ENCODE measurements at places on chromosomes 3 and 15. TPM values are rescaled to one million over a fixed set of nuclear protein-coding genes. Genes with fewer than 3 reads are reported as not detected.

Gene MYZAP
- 0.41 TPM for total RNA-seq

GRCh38 chr3:127666676-127667075, 6.1 kb upstream of the ABTB1 start:
- no peak overlapping the region for H3K4me3 ChIP-seq
- no peaks in the 10 kb centered on the region for H3K4me1 ChIP-seq
- H3K27ac ChIP-seq: no peak overlapping the region
- no peak for DNase-seq
- no peaks in the 10 kb centered on the region for H3K27me3 ChIP-seq

DNA sequence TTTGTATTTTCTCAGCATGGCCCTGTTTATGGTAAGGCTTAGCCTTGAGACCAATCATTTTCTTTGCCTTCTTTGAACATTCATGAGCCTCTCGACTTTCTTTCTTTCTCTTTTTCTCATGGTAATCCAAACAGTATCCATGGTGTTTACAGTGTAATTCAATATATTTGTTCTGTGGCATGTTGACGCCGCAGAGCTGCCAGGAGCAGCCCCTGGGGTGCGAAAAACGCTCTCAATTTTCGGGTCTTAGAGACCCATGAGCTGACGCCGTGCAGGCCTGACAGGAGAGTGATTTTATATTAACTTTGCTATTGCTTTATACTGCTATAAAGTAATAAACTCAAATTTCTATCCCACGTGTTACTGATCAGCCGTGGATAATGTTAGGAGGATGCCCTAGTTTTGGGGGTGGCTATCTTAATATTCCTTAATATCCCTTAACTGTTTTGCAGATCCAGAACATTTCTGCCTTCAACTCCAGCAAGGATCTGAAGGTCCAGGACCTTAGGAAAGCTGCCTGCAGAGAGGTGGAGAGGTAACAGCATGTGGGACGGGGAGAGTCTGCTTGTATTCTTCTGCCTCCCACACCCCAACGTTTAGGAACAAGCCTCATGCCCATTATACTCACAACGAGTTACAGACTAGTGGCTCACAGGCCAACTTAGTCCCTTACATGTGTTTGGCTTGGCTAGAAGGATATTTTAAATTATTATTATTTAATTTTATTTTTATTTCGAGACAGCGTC, 29.3 kb upstream of the MYO1E start:
- H3K27me3 ChIP-seq: no peaks in the 10 kb centered on the region
- DNase-seq: no peak
- H3K4me1 ChIP-seq: no peaks in the 10 kb centered on the region
- no peak overlapping the region for H3K4me3 ChIP-seq
- H3K36me3 ChIP-seq: no peaks in the 10 kb centered on the region

GRCh38 chr3:196216681-196217211, 412 bp downstream of the SLC51A start:
- H3K27me3 ChIP-seq: no peaks in the 10 kb centered on the region
- peaks cover 9% of the 10 kb centered on the region for H3K4me1 ChIP-seq

GRCh38 chr3:156150434-156151066, 30.2 kb downstream of the KCNAB1 start:
- H3K27me3 ChIP-seq: no peaks in the 10 kb centered on the region
- H3K36me3 ChIP-seq: no peaks in the 10 kb centered on the region
- H3K27ac ChIP-seq: no peak overlapping the region
- DNase-seq: peak; percentile 43
- H3K4me3 ChIP-seq: no peak overlapping the region
- H3K4me1 ChIP-seq: peaks cover 3% of the 10 kb centered on the region

Gene ARL6
- 7.1 TPM for total RNA-seq

Gene CORO2B
- total RNA-seq: 6.2 TPM

Gene SLC28A2
- total RNA-seq: not detected

DNA sequence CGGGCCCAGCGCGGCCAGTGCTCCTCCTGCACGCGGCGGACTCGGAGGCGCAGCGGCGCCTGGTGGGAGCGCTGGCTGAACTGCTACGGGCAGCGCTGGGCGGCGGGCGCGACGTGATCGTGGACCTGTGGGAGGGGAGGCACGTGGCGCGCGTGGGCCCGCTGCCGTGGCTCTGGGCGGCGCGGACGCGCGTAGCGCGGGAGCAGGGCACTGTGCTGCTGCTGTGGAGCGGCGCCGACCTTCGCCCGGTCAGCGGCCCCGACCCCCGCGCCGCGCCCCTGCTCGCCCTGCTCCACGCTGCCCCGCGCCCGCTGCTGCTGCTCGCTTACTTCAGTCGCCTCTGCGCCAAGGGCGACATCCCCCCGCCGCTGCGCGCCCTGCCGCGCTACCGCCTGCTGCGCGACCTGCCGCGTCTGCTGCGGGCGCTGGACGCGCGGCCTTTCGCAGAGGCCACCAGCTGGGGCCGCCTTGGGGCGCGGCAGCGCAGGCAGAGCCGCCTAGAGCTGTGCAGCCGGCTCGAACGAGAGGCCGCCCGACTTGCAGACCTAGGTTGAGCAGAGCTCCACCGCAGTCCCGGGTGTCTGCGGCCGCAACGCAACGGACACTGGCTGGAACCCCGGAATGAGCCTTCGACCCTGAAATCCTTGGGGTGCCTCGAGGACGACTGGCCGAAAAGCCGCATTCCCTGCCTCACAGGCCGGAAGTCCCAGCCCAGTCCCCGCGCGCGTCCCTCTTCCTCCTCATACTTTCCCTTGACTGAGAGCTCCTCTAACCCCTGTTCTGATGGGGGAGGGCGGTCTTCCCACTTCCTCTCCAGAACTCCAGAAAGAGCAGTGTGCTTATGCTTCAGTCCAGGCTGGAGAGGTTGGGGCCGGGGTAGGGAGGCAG, 1.4 kb upstream of the IL17RC start:
- H3K36me3 ChIP-seq: no peaks in the 10 kb centered on the region
- peak overlapping the region; percentile 31 for H3K27ac ChIP-seq
- peaks cover 29% of the 10 kb centered on the region for H3K4me1 ChIP-seq
- H3K4me3 ChIP-seq: peak overlapping the region; percentile 57

Gene MASP1
- total RNA-seq: 0.62 TPM

Gene LMAN1L
- 0.32 TPM for total RNA-seq

Gene SLC24A5
- total RNA-seq: not detected

- no peak overlapping the region for H3K27ac ChIP-seq
- H3K36me3 ChIP-seq: peaks cover 19% of the 10 kb centered on the region
- H3K4me1 ChIP-seq: no peaks in the 10 kb centered on the region
Measured at GRCh38 chr15:34160735-34161134, 49.2 kb downstream of the KATNBL1 start.

GRCh38 chr3:120894316-120895057, 13.5 kb upstream of the STXBP5L start:
- H3K27me3 ChIP-seq: no peaks in the 10 kb centered on the region
- no peak overlapping the region for H3K27ac ChIP-seq
- no peak overlapping the region for H3K4me3 ChIP-seq
- no peaks in the 10 kb centered on the region for H3K4me1 ChIP-seq
- DNase-seq: peak; percentile 66
- no peaks in the 10 kb centered on the region for H3K36me3 ChIP-seq

Gene SEMA3G
- 0.26 TPM for total RNA-seq

DNA sequence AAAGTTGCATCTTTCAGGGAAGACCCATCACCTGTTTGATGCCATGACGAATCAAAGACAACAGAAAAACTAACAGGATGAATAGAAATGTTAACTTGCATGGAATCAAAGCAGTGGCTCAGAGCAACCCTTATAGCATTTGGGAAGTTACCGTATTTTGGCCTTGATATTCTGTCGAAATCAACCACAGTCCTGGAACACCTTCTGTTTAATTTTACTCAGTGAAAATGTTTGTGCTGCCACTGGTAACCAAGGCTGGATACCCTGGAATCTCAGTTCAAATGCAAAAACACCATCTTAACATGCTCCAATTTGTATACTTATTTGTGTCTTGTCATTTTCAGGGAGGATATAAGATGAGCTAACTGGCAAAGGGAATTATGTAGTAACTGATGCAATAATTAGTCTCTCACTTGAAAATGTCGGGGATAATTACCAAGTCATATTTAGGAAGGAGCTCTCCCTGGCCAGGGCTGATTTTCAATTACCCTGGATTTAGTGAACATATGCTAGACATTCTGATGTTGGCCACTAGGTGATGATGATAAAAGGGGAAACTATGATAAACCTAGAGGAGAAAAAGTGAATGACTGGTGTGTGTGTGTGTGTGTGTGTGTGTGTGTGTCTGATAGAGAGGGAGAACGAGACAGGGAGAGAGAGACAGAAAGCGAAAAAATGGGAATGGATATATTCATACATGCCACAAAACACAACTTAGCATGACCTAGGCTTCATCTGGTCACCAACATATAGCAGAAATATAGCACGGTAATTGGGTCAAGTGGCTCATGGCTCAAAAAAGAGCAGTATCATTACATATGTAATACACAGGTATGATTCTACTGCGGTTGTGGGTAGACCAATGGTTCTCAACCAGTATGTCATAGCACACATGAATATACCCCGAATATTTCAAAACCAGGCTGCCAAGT, 19.0 kb upstream of the PRICKLE2 start:
- H3K27me3 ChIP-seq: no peaks in the 10 kb centered on the region
- H3K4me1 ChIP-seq: peaks cover 16% of the 10 kb centered on the region
- DNase-seq: no peak
- H3K36me3 ChIP-seq: peaks cover 3% of the 10 kb centered on the region

Gene TMEM45A
- total RNA-seq: 49.7 TPM

Gene GP9
- not detected for total RNA-seq

DNA sequence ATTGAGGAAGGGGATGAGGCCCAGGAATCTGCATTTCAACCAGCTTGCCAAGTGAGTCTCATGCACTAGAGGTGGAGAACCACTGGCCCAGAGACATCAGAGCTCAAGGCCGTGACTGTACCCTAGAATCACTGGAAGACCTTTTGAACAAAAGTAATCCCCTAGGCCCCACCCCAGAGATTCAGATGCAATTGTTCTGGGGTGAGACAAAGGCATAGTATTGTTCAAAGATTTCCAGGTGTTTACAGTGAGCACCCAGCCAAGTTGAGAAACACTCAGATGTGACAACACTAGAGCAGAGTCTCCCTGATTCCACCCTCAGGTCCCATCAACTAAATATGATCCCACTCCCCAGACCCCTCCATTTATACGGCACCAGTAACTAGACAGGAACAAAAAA, 290.3 kb upstream of the TLE3 start:
- peaks cover 3% of the 10 kb centered on the region for H3K27me3 ChIP-seq
- H3K27ac ChIP-seq: no peak overlapping the region
- DNase-seq: no peak
- no peaks in the 10 kb centered on the region for H3K36me3 ChIP-seq
- H3K4me1 ChIP-seq: no peaks in the 10 kb centered on the region

Gene TMEM207
- total RNA-seq: not detected

DNA sequence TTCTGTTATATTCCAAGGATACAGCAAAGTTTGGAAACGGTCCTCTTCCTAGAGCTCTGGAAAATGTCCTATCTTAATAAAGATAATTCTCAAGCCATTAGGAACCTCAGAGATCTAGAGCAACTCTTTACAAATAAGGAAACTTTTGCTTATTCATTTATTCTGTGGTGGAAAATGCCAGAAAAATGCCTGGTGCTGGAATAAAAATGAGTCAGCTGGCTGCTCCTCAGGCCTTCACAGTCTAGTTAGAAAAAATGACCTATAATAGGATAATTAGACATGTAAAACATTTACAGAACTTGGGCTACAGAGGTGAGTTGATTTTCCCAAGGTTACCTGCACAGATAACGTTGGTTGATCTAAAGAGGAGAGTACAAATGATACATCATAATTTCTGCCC, 372.5 kb downstream of the NLGN1 start:
- peak; percentile 60 for DNase-seq
- no peak overlapping the region for H3K27ac ChIP-seq
- H3K36me3 ChIP-seq: no peaks in the 10 kb centered on the region
- no peaks in the 10 kb centered on the region for H3K4me1 ChIP-seq
- H3K4me3 ChIP-seq: no peak overlapping the region
- H3K27me3 ChIP-seq: no peaks in the 10 kb centered on the region

- H3K36me3 ChIP-seq: no peaks in the 10 kb centered on the region
- no peak overlapping the region for H3K27ac ChIP-seq
- DNase-seq: no peak
- H3K4me1 ChIP-seq: no peaks in the 10 kb centered on the region
Measured at GRCh38 chr15:93837450-93837849, 393.9 kb upstream of the MCTP2 start.

Gene TOPAZ1
- total RNA-seq: not detected

DNA sequence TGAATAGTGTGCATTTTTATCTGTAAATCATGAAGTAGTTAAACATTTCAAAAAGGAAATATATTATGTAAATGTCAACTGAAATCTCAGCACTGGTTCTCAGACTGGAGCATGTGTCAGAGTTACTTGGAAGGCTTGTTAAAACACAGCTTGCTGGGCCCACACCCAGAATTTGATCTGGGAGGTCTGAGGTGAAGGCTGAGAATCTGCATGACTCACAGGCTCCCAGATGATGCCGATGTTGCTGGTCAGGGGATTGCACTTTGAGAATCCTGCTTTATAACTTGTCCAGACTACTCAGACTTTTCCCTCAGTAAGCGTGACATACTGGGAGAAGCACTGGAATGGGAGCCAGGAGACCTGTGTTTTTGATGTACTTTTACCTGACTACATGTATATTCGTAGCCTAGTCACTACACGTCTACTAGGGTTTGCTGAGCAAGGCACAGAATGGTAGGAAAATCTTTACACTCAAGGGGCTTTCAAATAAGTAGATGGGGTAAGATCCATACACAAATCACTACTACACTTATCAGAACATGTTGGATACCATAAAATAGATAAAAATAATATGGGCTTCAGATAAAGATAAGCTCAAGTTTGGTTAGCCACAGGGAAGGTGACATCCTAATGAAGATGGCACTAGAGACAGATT, 77.1 kb upstream of the MEX3B start:
- H3K27ac ChIP-seq: peak overlapping the region; percentile 95
- H3K27me3 ChIP-seq: no peaks in the 10 kb centered on the region
- H3K4me3 ChIP-seq: no peak overlapping the region
- peak; percentile 99 for DNase-seq
- no peaks in the 10 kb centered on the region for H3K36me3 ChIP-seq

Gene LRRK1
- 0.41 TPM for total RNA-seq

- H3K27me3 ChIP-seq: no peaks in the 10 kb centered on the region
- H3K27ac ChIP-seq: no peak overlapping the region
- no peaks in the 10 kb centered on the region for H3K36me3 ChIP-seq
- no peak overlapping the region for H3K4me3 ChIP-seq
Measured at GRCh38 chr3:61353382-61353781, 102.1 kb upstream of the FHIT start.

Gene MKRN3
- total RNA-seq: not detected

Gene MAP6D1
- total RNA-seq: 4.6 TPM

- no peak overlapping the region for H3K4me3 ChIP-seq
- H3K36me3 ChIP-seq: no peaks in the 10 kb centered on the region
- no peak overlapping the region for H3K27ac ChIP-seq
- H3K27me3 ChIP-seq: no peaks in the 10 kb centered on the region
- H3K4me1 ChIP-seq: peaks cover 14% of the 10 kb centered on the region
- no peak for DNase-seq
Measured at GRCh38 chr3:27454461-27454860, 29.7 kb downstream of the SLC4A7 start.

Gene DCBLD2
- 243 TPM for total RNA-seq

DNA sequence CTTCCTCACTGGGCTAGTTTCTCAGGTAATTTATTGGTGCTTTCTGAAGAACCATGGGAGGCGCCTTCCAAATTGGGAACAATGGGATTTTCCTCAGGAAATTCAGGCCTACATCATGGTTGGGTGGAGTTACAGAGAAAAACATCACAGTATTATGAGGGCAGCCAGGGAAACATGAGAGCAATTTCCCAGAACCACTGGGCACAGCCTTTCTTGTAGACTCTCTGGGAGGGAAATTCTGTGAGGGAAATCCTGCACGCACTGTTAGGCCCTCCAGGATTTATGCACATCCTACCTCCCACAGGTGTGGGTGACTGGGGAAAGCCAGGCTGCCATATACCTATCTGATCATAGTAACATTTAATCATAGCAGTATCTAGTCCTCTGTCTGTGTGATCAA, 13.2 kb downstream of the POPDC2 start:
- peaks cover 9% of the 10 kb centered on the region for H3K4me1 ChIP-seq
- no peaks in the 10 kb centered on the region for H3K36me3 ChIP-seq
- H3K27me3 ChIP-seq: no peaks in the 10 kb centered on the region
- DNase-seq: no peak
- no peak overlapping the region for H3K4me3 ChIP-seq
